Hepatocyte (in vitro differentiated cells): ENCODE measurements at places on chromosomes 4 and X. TPM values are rescaled to one million over a fixed set of nuclear protein-coding genes. Genes with fewer than 3 reads are reported as not detected.
A peak's percentile ranks its signal among the peaks of the same experiment; 100 is the strongest.

TRPC5OS gene
- not detected in 2 replicates for polyA plus RNA-seq

- no peak overlapping the region for H3K27ac ChIP-seq
- no peak for DNase-seq
- no peaks in the 10 kb centered on the region for H3K27me3 ChIP-seq
- no peaks in the 10 kb centered on the region for H3K36me3 ChIP-seq
- H3K4me1 ChIP-seq, result no peaks in the 10 kb centered on the region
Observed at GRCh38 chr4:97238956-97239666, 904.2 kb downstream of the STPG2 start.

DCAF4L1 gene
- not detected in 2 replicates for polyA plus RNA-seq

GRCh38 chr4:8133897-8134563 lies 24.6 kb downstream of the ABLIM2 start:
- DNase-seq, result no peak
- no peaks in the 10 kb centered on the region for H3K36me3 ChIP-seq
- H3K4me3 ChIP-seq, result no peak overlapping the region
- H3K27me3 ChIP-seq, result no peaks in the 10 kb centered on the region
- no peak overlapping the region for H3K27ac ChIP-seq
- H3K4me1 ChIP-seq, result no peaks in the 10 kb centered on the region

DNA sequence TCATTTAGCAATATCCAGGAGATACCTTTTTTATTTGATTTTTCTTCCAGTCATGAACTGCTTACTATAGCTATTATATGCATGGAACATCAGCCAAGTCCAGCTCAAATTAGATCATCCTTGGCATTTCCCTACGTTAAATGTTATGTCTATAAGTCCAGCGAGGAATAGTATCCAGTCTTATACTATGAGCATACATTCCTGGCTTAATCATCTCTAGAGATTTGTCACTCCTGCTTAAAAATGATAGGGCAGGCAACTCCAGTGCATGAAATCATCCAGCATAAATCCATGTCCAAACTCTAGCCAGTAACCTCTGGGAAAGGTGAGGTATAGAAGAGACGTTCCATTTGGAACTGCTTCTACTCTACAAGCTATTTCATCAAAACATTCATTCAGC lies 126.7 kb upstream of the VCX2 start:
- no peaks in the 10 kb centered on the region for H3K4me1 ChIP-seq
- no peak overlapping the region for H3K27ac ChIP-seq
- H3K27me3 ChIP-seq, result no peaks in the 10 kb centered on the region
- H3K36me3 ChIP-seq, result no peaks in the 10 kb centered on the region
- H3K4me3 ChIP-seq, result no peak overlapping the region
- DNase-seq, result no peak

FAM184B gene
- polyA plus RNA-seq, result not detected in 2 replicates

DNA sequence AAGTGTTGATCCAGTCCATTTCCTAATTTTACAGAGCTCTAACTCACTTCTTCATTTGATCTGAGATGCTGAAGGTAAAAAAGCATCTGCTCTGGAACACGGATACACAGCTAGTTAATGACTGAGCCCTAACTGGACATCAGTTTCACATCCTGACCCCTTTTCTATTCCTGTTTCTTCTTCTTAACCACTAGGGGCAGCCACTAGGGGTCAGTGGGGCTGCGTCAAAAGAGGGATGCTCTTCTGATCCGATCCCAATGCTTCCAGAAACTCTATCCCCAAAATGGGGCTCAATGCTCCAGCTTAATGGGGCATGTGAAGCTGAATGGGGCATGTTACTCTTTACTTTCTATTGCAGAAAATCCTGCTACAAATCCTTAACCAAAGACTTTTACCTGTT lies 33.4 kb upstream of the PHKA2 start:
- H3K27ac ChIP-seq, result no peak overlapping the region
- peak; percentile 28 for DNase-seq
- H3K27me3 ChIP-seq, result no peaks in the 10 kb centered on the region
- no peak overlapping the region for H3K4me3 ChIP-seq
- no peaks in the 10 kb centered on the region for H3K36me3 ChIP-seq
- no peaks in the 10 kb centered on the region for H3K4me1 ChIP-seq

- no peak for DNase-seq
- H3K27ac ChIP-seq, result no peak overlapping the region
- peaks cover 6% of the 10 kb centered on the region for H3K27me3 ChIP-seq
- no peak overlapping the region for H3K4me3 ChIP-seq
- no peaks in the 10 kb centered on the region for H3K36me3 ChIP-seq
- no peaks in the 10 kb centered on the region for H3K4me1 ChIP-seq
Observed at GRCh38 chr4:176799653-176800052, 6.9 kb upstream of the VEGFC start.

GPR173 gene
- polyA plus RNA-seq, result 1.2 TPM in 2 replicates

SH3BP2 gene
- 24.3 and 29.6 TPM in 2 replicates for polyA plus RNA-seq

DNA sequence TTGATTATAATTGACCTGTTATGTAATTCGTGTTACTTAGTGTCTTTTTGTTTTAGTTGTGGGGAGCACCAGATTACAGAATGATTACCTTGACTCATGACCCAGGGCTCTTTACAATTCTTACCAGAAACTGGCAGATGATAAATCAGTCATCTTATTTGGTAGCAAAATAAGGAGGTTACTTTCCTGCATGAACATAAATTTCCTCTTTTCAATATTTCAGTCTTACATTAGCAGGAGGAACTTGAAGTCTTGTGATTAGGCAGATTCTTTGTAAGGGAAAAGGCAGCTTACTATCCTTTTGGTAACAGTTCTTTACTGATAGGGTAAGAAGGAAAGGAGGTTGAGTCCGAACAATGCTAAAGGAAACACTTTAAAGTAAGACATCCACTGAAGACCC lies 26.0 kb upstream of the SLC25A5 start:
- H3K36me3 ChIP-seq, result no peaks in the 10 kb centered on the region
- no peak overlapping the region for H3K27ac ChIP-seq
- H3K4me3 ChIP-seq, result no peak overlapping the region
- no peak for DNase-seq

GRCh38 chrX:82362990-82363389 lies 1145.1 kb upstream of the POU3F4 start:
- H3K27me3 ChIP-seq, result no peaks in the 10 kb centered on the region
- no peaks in the 10 kb centered on the region for H3K36me3 ChIP-seq
- H3K4me1 ChIP-seq, result no peaks in the 10 kb centered on the region
- no peak overlapping the region for H3K4me3 ChIP-seq
- no peak for DNase-seq
- H3K27ac ChIP-seq, result no peak overlapping the region

FAM53A gene
- 6.8 and 10.8 TPM in 2 replicates for polyA plus RNA-seq

DNA sequence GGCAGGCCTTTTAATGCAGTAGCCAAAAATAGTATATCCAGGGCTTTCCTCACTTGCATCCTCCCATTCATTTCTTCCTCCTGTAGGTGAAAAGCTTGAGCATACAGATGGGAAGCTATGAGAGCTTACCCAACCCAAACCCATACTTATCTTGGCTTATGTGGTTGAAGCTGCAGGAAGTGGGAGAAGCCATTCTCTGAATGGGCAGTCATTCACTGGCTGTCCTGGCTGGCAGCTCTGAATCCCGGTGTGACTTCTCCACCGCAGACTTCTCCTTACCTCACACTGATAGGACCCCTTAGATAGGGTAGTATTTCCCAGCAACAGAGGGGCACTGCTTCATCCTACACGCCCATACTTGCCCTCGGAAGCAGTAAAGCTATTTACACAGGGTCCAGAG lies 125.4 kb downstream of the AMMECR1 start:
- no peaks in the 10 kb centered on the region for H3K36me3 ChIP-seq
- H3K27ac ChIP-seq, result no peak overlapping the region
- peaks cover 4% of the 10 kb centered on the region for H3K4me1 ChIP-seq
- no peak overlapping the region for H3K4me3 ChIP-seq
- DNase-seq, result no peak

- no peak for DNase-seq
- H3K27ac ChIP-seq, result no peak overlapping the region
- H3K27me3 ChIP-seq, result no peaks in the 10 kb centered on the region
- H3K4me1 ChIP-seq, result no peaks in the 10 kb centered on the region
- H3K36me3 ChIP-seq, result no peaks in the 10 kb centered on the region
Observed at GRCh38 chr4:47642985-47643760, 158.1 kb downstream of the ATP10D start.

GRCh38 chr4:12701384-12701783 lies 782.8 kb downstream of the RAB28 start:
- no peaks in the 10 kb centered on the region for H3K4me1 ChIP-seq
- H3K27ac ChIP-seq, result no peak overlapping the region
- no peak overlapping the region for H3K4me3 ChIP-seq
- no peaks in the 10 kb centered on the region for H3K27me3 ChIP-seq
- no peaks in the 10 kb centered on the region for H3K36me3 ChIP-seq
- DNase-seq, result no peak
